Activated CD8-positive, alpha-beta T cell treated with anti-CD3 and anti-CD28 coated beads, Interleukin-2, amount 10 ng/mL, durations not matched to agents 7 days and 5 days (primary cell): ENCODE measurements at places on chromosomes 16 and 17.

DNA sequence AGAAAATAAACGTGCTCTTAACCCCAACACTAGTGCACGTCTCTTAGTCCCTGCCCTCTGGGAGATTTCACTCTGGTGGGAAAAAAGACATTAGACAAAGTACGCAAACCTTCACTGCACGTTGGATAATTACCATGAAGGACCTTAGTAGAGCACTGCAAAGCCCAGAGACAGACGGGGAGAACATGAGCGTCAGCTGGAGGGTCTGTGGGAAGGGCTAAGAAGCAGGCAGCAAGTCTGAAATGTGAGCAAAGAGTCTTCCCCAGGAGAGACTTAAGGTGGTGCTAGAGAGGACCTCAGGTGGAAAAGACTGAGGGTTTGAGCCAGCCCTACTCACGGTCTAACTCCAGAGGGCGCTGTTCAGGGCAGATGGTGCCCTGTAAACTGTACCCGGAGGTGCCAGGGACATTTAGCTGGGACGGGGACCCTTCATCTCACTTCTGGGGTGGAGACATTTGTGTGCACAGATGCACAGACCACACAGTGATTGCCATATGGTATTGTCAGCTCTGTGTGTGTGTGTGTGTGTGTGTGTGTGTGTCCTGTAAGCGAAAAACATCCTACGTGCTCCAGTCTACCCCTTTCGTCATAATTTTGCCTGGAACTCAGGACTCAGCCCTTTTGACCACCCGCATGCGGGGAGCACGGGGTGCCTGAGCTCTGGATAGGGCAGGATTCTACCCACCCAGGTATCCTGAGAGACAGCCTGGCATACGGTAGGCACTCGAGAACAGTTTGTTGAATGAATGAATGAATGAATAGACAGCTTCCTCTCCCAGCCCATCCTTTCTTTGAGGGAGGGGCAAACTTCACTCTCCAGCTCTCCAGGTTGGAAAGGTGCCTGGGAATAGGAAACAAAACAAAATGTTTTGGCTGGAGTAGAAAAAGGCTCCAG, 10.1 kb upstream of the STAC2 start:
- no peak overlapping the region for H3K4me3 ChIP-seq
- peaks cover 3% of the 10 kb centered on the region for H3K27me3 ChIP-seq
- H3K36me3 ChIP-seq = no peaks in the 10 kb centered on the region
- H3K4me1 ChIP-seq = peaks cover 33% of the 10 kb centered on the region
- no peak overlapping the region for H3K27ac ChIP-seq
- DNase-seq = peak; percentile 76

- H3K4me1 ChIP-seq = peaks cover 3% of the 10 kb centered on the region
- no peaks in the 10 kb centered on the region for H3K36me3 ChIP-seq
- H3K27me3 ChIP-seq = peaks cover 24% of the 10 kb centered on the region
These were observed 16.3 kb downstream of the ALOX15 start for GRCh38 chr17:4625181-4625617.

DNA sequence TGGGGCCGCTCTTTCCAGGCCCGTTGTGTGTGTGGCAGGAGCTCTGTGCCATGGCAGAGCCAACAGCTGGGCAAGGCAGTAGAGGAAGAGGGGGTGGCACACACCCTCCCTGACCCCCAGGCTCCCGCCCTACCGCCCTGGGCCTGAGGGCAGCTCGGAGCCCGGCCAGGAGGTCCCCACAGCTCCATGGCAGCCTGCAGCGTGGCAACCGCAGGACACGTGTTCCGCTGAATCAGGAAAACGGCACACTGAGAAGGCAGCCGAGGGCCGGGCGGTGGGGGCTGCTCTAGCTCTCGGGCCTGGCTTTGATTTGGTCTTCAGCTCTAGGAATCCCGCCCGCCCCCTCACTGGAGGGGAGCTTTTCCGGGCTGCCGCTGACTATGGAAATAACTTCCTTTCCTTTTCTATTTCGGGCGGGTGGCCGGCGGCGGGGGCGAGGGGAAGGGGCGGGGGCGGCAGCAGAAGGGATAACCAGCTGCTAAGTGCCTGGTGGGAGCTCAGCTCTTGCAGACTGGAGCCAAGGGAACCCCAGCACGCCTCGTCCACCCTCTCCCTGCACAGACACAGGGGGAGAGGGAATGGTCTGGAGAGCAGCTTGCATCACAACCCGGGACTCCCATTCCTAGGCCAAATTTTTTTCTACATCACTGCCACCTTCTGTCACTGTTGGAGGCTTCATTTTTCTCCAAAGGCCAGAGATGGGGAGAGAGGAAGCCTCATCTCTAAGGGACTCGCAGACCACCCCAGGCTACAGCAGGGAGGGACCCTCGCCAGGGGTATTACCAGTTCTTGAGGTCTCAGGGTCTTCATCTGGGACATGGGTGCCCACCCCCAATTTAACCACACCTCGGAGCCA, 24.8 kb upstream of the MRPS23 start:
- no peaks in the 10 kb centered on the region for H3K36me3 ChIP-seq
- DNase-seq = no peak
- no peak overlapping the region for H3K4me3 ChIP-seq
- no peak overlapping the region for H3K27ac ChIP-seq
- peaks cover 45% of the 10 kb centered on the region for H3K27me3 ChIP-seq
- H3K4me1 ChIP-seq = peaks cover 30% of the 10 kb centered on the region

- no peak for DNase-seq
- peak overlapping the region; percentile 96 for H3K4me3 ChIP-seq
- H3K27me3 ChIP-seq = no peaks in the 10 kb centered on the region
- peaks cover 44% of the 10 kb centered on the region for H3K4me1 ChIP-seq
- H3K36me3 ChIP-seq = peaks cover 38% of the 10 kb centered on the region
These were observed 1.8 kb downstream of the JPT1 start for GRCh38 chr17:75152523-75152921.

DNA sequence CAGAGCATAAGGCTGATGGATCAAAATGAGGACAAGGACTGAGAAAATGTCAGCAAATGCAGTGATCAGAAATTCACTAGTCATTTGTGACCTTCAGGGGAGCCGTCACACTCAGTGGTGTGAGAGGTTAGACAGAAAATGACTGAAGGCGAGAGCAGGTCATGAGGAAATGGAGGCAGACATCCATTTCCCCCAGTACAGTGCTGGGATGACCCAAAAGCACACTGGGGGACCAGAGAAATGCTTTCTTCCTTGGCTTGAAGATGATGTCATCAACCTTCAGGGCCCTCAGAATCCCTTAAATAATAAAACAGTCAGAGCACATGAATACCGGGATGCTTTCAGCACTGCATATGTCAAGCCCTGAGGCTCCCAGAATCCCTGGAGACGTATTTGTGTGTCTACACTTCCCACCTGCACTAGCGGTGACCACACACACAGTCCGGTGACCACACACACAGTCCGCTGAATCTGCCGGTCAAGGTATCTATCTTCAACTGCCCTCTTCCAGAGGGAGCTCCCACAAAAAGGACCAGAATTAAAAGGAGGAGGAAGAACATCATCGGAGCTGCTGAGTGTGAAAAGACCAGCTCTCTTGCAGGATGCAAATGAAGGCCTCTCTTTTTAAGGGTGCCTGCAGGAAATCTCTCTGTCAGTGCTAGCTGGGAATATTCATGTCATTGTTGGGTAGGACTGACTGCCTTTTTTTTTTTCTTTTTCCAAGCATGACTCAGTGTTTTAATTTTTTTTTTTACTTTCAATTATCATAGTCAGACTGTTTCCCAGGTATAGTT, 8.2 kb downstream of the UBE2O start:
- H3K4me3 ChIP-seq = no peak overlapping the region
- peaks cover 66% of the 10 kb centered on the region for H3K4me1 ChIP-seq
- no peaks in the 10 kb centered on the region for H3K27me3 ChIP-seq
- no peak for DNase-seq

- H3K4me3 ChIP-seq = no peak overlapping the region
- peak overlapping the region; percentile 87 for H3K27ac ChIP-seq
- H3K36me3 ChIP-seq = no peaks in the 10 kb centered on the region
- no peak for DNase-seq
- H3K4me1 ChIP-seq = peaks cover 43% of the 10 kb centered on the region
These were observed 6.5 kb upstream of the KLHL36 start for GRCh38 chr16:84641643-84642358.

DNA sequence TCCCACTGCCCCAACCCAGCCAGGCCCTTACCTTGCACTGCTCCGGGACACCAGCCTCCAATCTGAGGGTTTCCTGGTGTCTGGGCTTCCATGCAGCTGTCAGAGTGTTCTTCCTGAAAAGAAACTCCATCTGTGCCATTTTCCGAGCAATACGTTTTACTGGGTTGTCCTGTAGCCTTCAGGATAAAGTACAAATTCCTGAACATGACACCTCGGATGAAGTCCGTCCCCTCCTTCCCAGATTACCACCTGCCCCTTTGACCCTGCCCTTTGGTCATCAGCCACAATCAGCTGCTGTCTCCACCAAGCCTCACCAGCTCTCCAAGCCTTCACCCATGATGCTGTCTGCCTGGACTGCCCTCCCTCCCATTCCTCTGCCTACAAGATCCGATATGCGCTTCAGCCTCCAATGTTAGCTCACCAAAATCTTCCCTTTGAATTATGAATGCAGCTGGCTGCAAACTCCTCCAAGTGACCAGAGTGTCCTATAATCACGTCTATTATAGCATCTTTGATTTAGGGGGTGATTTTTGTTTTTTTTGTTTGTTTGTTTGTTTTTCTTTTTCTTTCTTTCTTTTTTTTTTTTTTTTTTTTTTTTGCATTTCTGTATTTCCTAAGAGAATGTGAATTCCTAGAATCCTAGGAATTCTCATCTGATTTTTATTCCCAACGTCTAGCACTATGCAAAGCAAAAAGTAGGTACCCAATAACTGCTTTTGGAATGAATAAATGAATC, 60.6 kb upstream of the KIFC3 start:
- H3K4me1 ChIP-seq = peaks cover 2% of the 10 kb centered on the region
- H3K36me3 ChIP-seq = no peaks in the 10 kb centered on the region
- H3K27ac ChIP-seq = no peak overlapping the region
- no peak overlapping the region for H3K4me3 ChIP-seq
- no peak for DNase-seq

DNA sequence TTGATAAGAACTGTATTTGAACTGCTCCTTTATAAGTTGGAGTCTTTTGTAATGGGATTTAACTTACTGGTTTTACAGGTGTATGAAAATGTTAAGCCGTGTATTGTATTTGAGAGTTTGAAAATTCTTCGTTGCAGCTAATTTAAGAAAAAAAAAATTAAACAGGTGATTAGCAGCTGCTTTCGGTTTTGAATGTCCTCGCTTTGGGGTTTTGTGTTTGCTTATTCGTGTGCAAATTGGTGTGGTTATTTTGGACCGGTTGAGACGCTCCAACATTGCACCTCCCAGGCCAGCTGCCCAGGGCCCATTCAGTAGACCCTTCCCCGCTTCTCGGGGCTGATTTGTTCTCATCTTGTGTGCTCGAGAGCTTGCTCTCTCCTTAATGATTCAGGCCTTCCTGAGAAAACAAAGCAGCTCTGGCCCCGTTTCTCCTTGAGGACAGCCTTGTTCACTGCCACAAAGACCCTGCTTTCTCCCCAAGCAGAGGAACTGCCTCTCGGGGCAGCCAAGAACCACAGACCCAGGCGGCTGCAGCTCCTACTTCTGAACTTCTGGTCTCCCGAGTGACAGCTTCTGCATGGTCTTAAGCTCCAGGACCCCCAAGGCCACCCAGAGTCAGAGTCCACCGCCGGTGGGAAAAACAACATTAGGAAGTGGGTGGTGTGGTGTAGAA, 100.5 kb downstream of the MSI2 start:
- peaks cover 29% of the 10 kb centered on the region for H3K36me3 ChIP-seq
- H3K4me3 ChIP-seq = peak overlapping the region; percentile 39
- no peaks in the 10 kb centered on the region for H3K27me3 ChIP-seq
- no peak for DNase-seq
- H3K27ac ChIP-seq = peak overlapping the region; percentile 76

DNA sequence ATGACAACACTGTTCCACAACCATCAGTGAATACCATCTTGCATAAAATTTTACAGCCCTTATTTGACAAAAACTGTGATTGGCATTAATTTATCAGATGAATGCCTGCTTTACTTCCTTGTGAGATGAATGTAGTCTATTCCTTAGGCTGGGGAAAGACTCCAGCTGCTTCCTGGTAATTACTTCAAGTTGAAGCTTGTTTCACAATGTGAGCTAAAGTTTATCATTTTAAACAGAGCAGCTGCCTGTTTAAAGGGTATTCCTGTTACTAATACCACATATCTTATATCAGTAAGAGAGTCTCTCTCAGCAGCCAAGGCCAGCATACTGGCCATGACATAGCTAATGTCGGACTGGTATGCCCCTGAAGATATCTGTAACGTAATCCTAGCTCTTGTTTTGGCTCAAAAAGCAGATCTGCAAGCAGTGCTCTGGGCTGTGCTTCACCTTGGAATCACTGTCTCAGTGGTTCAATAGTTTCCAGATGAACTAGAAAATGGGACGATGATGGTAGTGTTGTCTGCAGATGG, 13.2 kb upstream of the ARL2BP start:
- peaks cover 63% of the 10 kb centered on the region for H3K36me3 ChIP-seq
- no peaks in the 10 kb centered on the region for H3K27me3 ChIP-seq
- no peak overlapping the region for H3K4me3 ChIP-seq
- peaks cover 8% of the 10 kb centered on the region for H3K4me1 ChIP-seq

DNA sequence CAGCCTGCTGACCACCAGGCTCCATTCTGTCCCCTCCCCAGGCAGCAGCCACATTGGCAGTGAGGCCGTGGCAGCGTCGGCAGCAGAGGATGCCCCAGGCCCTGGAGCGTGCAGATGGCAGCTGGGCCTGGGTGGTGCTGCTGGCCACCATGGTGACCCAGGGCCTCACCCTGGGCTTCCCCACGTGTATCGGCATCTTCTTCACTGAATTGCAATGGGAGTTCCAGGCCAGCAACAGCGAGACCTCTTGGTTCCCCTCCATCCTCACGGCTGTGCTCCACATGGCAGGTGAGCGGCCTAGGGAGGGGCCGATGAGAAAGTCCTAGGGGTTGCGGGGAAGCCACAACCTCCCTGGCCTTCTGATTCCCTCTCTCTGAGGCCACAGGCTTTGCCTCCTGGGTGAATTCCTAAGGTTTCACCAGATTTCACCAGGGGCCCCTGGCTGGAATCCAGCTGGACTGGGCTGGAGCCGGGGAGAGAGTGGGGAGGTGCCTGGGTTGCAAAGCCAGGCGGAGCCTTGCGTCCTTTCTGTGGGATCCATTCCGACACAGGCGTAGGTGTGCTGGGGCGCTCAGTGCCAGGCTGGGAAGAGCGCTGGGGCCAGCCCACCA, 5.9 kb downstream of the SLC16A5 start:
- no peaks in the 10 kb centered on the region for H3K27me3 ChIP-seq
- peaks cover 14% of the 10 kb centered on the region for H3K4me1 ChIP-seq

- H3K4me1 ChIP-seq = peaks cover 25% of the 10 kb centered on the region
- DNase-seq = no peak
- no peak overlapping the region for H3K27ac ChIP-seq
- no peak overlapping the region for H3K4me3 ChIP-seq
- no peaks in the 10 kb centered on the region for H3K27me3 ChIP-seq
These were observed 3.9 kb upstream of the SPATA32 start for GRCh38 chr17:45265821-45266220.

- peaks cover 36% of the 10 kb centered on the region for H3K27me3 ChIP-seq
- DNase-seq = no peak
- H3K36me3 ChIP-seq = no peaks in the 10 kb centered on the region
These were observed at the start of gene MMP2 for GRCh38 chr16:55478827-55479429. Gene MMP2, plus strand, starts transcription at chr16:55479198. Its CDS starts 282 bp downstream, at chr16:55479480.

DNA sequence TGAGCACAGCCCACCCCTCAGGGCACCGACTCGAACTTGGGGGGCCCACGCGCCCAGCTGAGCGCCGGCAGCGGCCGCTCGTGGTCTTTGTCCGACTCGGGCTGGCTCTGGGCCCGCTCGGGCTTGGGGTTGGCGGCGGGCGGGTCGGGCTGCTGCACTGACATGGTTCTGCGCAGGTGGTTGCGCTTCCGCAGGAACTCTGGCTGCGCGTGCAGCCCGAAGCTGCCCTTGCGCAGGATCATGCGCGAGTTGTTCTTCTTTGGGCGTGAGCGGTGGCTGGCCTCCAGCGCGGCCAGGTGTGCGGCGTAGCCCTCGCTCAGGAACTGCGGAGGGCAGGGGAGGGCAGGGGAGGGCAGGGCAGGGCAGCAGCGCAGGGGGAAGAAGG, 11.1 kb downstream of the PIMREG start:
- peaks cover 7% of the 10 kb centered on the region for H3K4me1 ChIP-seq
- no peak overlapping the region for H3K4me3 ChIP-seq
- H3K27ac ChIP-seq = no peak overlapping the region
- H3K36me3 ChIP-seq = no peaks in the 10 kb centered on the region
- H3K27me3 ChIP-seq = peaks cover 18% of the 10 kb centered on the region
